ENCODE measurements at places on chromosomes 2 and 18.

DNA sequence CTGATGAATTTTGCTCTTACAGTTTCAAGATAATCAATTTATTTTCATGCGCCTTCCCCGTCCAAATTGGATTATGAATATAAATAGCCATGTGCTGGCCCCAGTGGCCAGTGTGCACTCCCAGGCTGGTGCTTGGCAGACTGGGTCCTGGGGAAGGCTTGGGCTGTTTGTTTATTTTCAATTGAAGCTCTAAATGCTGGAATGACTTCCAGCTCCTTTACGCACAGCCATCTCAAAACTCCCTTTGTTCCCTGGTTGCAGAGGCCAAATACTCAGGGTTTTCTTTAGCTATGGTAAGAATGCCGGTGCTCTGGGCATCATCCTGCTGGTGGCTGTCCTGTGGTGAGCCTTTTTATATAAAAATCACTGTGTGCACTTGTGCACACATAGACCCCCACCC, 131.5 kb downstream of the PRKCE start:
- no peak for ATAC-seq

- no peak for ATAC-seq
Measured at GRCh38 chr2:197092431-197092830, 165.9 kb upstream of the PGAP1 start.

DNA sequence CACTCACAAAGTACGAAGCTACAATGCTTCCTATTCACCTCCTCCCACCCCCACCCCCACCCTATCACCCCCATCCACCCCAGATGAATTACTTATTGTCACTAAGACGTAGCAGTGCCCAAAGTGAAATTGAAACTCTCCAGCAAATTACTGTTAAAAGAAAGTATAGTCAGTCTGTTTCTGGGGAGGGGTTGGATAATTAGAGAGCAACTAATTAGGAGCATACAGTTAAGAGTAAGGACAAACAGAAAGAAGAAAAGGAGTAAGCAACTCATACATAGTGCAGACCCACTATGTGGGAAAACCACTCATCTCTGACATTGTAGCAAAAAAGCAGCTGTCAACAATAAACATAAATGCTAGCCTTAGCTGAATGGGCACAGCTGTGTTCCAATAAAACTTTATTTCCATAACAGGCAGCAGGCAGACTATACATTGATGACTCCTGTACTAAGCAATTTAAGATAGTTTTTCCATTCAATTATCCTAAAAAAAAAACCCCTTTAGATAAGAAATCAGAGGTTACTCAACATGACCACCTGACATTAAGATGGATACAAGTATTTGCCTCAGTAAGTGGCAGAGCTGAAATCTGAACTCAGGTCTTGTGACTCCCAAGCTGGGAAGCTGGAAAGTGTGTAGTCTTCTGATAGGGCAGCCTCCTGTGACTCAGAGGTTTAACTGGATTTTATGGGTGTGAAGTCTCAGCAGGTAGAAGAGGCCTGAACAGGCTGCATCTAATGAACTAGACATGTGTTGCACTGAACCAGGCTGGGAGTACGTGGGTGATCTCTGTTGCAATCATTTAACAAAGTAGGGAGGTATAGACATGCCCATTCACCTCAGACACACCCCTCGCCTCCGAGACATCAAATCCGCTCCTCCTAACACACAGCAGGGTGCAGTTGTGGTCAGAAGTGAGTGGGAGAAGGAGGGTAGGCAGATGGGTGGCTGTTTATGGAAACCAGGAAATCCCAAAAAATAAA, 171.8 kb upstream of the KLF7 start:
- ATAC-seq: no peak

DNA sequence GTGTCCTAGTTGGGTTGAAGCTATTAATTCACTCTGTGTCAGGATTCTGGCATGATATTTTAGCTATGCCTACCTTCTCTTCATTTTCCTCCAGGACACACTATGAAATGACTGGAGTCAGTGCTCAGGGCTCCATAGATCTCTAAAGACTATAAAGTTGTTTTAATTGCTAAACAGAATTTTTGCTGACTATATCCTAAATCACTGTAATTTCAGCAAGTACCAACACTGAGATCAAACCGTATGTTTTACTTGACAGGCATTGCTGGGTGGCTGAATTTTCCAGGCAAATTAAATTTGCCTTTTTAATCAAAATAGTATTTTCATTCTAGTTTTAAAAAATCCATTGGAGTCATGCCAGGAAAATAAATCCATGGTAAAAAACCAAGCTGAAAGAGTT, 138.1 kb downstream of the LRP1B start:
- ATAC-seq: no peak

DNA sequence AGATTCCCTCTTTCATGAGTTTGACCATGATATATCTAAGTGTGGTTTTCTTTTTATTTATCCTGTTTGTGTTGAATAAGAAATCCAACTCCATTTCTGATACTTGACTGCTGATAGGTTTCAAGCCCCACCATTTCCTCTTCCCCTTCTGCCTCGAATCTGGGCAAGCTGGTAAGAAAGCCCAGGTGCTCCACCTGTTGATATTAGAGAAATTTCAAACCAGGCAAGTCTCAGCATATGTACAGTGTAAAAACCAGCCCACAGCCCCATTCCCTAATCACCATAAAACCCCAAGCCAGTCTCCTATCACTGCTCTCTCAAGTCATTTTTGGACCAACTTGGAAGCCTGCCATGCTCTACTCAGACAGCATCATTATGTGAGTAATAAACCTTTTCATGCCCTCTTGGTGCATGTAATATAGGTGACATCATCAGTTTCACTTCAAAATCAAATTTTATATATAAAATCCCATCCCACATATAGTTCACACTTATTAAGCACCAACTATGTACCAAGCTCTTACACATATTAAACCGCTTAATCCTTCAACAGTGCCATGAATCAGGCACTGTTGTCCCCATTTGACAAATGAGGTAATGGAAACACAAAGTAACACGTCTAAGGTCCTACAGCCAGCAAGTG, 46.6 kb downstream of the SMAD2 start:
- no peak for ATAC-seq

DNA sequence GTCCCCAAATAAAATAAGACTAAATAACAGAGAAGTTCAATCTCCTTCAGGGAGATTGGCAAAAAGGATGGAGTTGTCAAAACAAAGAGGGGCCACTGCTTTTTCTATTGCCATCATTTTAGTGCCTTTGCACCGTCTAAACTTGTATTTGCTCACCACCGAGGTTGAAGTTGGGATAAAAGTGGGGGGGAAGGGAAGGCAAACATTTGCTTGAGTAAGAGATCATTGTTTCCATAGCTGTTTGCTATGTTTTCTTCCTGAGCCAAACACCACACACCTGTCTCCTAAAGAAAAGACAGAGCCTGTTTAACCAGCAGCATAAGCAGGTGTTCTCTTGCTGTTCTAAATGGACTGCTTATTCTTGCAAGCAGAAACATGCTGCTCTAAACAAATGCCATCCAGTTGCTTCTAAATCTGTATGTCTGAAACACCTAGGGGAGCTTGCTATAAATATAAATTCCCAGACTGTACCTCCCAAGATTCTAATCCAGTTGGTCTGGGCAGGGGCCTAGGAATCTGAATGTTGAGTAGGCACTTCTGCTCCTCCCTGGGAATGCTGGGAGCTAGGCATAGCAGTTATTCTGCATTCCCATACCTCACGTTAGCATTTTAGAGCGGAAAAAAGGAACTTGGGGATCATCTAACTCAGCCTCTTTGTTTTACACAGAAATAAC, 179.4 kb upstream of the ARL4C start:
- no peak for ATAC-seq

DNA sequence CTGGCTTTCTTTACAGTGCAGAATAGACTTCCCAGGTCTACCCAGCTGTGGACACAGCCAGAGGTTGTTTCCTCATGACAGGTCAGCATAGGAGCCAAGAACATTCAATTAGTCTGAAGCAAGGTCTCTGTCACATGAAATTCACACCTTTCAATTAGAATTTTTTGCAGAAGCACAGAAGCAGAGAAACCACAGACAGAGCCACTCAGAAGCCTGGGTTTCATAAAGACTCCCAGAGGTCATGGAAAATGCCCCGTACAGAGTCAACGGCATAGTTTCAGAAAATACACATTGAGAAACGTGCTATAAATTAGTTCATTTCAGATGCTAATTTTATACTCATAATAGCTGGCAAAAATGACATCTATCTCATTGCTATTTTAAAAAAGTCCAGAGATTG, 87.0 kb upstream of the TMEM200C start:
- peak; percentile 32 for ATAC-seq

DNA sequence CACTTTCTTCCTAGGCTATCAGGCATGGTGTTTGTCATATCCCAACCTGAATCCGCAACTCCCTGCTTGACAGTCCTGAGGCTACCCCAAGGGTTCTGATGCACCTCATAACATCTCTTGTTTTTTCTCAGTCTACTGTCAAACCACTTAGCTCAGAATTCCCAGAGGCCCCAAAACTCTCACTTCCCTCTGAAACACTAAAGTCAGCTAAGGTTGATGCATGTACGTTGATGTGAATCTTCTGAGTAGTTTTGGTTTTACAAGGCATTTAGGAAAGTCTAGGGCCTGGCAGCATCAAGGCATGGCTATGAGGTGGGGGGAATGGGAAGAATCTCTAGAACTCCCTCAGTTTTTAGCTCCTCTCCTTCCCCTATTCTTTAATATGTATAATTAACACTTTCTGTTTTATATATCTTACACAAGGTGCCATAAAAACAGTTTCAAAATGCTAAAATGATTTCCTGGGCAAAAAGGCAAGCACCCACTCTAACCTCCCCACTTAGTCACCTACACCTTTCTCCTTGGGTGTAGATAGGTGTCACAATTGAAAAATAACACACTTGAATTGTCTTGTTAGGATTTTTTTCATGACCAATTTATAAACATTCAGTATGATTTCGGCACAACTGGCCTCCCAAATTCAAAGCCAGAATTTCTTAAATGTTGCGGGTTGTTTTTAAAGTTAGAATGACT, 71.4 kb upstream of the TANK start:
- ATAC-seq: peak; percentile 96

DNA sequence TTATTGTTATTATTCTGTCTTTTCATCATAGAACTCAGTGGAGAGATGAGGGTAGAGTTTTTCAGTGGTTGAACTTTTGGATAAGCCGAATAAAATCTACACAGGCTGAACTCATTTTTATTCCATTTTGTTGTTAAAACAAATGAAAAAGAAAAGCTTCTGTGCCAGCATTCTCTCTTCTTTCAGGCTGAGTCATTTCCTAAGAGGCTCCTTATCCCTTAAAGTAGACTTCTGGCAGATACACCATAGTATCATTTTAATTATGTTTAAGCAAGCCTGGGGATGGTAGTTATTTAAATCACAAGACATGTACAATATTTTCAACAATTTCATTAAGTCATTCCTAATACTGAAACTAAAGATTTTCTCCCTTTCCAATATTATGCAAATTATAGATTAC, 1364.0 kb upstream of the NRXN1 start:
- ATAC-seq: no peak

DNA sequence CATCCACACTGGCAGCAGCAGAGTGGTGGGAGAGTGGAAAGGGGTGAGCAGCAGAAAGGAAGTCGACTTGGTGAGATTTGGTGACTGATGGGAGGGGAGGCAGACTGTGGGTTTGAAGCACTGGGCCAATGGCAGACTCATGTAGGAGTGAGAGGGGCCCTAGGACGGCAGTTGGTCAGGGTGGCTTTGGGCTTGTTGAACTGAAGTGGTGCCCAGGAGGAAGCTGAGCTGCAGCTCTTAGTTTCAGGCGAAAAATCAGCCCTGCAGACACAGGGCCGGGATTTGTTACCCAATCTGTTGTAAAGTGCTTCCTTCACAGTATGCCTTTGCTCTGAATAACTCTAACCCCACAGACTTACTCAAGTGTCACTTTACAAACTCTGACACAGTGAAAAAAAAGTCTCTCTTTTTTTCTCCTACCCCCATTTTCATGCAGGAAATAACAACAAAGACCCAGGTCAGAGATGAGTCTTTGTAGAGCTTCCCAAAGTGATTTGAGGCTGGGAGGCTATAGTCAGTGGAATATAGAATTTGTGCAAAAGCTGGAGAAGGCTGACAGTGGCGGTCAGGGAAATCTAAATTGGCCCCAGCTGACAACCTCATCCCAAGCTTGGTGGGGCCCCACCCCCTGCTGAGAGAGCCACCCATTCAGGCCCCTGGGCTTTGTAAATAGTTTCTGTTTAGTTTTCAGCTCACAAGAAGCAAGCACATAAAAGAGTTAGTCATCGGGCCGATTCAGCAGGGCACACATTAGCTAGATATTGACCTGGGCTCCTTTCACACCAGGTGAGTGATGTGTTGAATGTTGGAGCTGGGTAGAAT, 226.9 kb downstream of the VAPA start:
- ATAC-seq: no peak

GRCh38 chr2:239948100-239948881, 76.9 kb downstream of the NDUFA10 start:
- ATAC-seq: no peak

- ATAC-seq: no peak
Measured at GRCh38 chr18:6613581-6613980, 115.9 kb upstream of the ARHGAP28 start.

DNA sequence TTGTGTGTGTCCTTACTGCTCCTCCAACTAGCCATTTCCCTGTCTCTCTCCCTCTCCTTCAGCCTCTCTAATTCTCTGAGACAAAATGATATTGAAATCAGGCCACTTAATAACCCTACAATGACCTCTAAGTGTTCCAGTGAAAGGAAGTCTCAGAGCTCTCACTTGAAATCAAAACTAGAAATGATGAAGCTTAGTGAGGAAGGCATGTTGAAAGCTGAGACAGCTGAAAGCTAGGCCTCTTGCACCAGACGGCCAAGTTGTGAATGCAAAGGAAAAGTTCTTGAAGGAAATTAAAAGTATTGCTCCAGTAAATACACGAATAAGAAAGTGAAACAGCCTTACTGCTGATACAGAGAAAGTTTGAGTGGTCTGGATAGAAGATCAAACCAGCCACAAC, 72.9 kb downstream of the PRKCE start:
- ATAC-seq: no peak

- no peak for ATAC-seq
Measured at GRCh38 chr2:233940376-233941276, 23.5 kb downstream of the TRPM8 start.

DNA sequence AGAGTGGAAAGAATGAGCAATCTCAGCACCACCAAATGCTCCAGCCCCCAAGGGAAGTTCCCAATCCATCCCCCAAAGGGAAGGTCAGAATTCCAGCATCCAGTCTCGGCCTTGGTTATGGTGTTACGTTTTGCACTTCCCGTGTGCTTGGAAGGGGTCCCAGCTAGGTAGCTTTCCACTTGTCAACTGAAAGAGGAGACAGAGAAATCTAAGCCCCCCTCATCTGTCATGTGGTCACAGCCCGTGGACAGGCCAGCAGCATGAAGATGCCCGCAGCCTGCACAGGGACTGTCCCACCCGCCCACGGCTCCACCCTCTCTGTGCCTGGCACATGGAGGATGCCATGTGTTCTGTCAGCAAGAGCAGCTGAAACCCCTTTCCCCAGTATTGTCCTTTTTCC, 32.1 kb downstream of the RHOB start:
- ATAC-seq: no peak

- peak; percentile 95 for ATAC-seq
Measured at GRCh38 chr18:63949068-63949737, at the start of gene HMSD. TSS of gene HMSD (plus strand) at chr18:63949301. CDS start at chr18:63953456, 4,155 bp downstream.

- ATAC-seq: no peak
Measured at GRCh38 chr18:54075689-54076088, 148.8 kb downstream of the MBD2 start.

- ATAC-seq: no peak
Measured at GRCh38 chr2:229733611-229734245, 19.4 kb upstream of the DNER start.
